ENCODE measurements at places on chromosomes 12 and 14.

GRCh38 chr14:102140750-102141145 lies 1.1 kb downstream of the WDR20 start:
- DNase-seq = no peak

DNA sequence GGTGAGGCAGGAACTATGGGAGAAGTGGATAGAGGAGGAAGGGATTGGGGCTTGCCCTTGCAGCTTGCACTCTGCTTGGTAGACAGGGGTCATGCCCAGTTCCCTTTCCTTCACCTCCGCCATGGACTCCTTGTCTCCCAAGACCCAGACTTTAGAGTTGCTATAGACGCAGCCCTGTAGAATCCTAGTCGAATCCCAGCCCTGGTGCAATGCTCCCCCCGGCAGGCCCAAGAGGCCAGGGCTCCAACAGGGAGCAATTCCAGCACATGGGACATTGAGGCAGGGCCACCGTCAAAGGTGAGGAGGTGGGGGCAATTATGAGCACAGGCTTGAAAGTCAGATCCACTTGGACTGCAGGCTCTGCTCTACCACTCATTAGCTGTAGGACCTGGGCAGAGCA lies 29.5 kb upstream of the BCDIN3D start:
- DNase-seq = no peak

DNA sequence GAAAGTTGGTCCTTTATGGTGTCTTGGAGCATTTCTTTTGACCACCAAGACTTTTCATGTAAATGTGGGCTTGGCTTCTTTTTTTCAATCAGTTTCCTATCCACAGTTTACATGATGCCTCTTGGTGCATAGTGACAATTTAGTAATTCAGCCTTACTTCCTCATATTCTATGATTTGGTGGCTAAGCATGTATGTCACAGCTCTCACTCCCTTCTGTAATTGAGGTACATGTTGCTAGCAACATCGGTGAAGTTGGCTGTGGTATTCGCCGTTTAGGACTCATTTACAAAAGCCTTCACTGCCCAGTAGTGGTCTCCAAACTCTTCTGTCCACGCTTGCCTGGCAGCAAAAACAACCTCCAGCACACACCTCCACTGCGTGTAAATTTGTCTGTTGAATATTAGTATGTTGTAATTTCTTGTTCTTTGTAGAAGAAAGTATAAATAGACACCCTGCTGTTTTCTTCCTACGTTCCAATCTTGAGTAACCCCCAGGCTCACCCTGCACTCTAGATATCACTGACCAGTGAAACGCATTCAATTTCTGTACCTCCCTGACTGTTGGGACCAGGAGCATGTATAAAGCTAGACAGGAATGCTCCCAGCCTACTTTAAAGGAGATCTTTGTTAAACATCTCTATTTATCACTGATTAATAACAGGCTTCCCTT lies 90.4 kb downstream of the PPP2R5C start:
- no peak for DNase-seq

DNA sequence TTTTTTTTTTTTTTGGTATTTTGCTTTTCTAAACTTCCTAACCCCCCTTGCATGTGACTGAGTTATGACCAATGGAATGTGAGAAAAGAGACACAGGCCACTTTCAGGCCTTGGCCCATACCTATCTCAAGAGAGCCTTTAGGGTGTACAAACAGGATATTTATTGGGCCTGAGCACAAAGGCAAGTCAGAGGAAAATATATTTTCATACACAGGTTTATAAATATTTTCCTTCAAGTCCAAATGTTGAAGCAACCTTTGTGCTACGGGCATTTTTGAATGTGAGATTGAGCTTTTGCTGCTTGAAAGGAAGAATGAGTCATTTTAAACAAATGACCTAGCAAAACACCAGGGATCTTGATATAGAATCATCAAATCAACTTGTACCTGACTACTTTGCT lies 228.6 kb upstream of the E2F7 start:
- DNase-seq = no peak

DNA sequence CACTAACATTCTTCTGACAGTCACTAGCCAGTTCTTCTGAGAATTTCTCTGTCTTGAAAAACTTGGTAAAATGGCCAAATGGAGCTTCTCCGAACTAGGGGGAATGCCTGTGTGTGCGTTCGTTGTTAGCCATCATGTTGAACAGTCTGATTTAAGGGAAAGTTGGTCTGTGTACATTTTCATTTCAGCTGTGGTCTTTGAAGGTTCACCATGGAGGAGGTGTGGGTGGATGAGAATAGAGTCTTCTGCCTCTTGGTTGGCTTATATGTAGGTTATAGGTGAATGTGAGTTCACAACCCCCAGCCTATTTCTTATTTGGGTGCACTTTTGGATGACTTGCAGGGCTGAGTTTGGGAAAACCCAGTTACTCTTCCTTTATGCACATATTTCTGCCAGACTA lies 12.9 kb downstream of the ETV6 start:
- DNase-seq = peak; percentile 19

GRCh38 chr12:114762490-114763110 lies 78.6 kb upstream of the TBX3 start:
- DNase-seq = no peak

DNA sequence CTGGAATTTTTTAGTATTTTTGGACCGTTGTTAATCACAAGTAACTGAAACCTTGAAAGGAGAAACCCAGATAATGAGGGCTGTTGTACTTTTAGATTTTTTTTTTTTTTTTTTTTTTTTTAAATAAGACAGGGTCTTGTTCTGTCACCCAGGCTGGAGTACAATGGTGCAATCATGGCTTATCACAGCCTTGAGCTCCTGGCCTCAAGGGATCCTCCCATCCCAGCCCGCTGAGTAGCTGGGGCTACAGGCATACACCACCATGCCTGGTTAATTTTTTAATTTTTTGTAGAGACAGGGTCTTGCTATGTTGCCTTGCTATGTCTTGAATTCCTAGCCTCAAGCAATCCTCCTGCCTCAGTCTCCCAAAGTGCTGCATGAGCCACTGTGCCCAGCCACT lies 211.6 kb downstream of the SYNE2 start:
- no peak for DNase-seq

DNA sequence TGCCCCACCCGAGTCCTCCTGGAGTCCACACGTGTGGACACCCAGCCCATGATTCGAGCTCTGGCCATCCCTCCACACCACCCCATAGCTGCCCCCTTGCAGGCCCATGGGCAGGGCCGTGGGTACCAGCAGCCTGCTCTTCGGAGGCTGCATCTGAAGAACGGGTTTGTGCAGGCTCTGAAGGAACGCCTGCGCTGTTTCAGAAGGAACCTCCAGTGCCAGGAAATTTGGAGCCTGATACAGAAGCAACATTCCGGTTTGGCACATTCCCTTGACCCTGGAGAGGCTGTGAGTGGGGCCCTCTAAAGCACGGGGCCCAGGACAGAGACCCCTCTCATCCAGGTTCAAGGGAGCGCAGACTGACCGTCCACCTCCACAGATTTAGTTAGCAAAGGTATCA lies 57.0 kb downstream of the ZNF664 start:
- no peak for DNase-seq

GRCh38 chr14:80428171-80428570 lies 216.9 kb upstream of the DIO2 start:
- no peak for DNase-seq

GRCh38 chr12:29562110-29562804 lies 64.8 kb upstream of the OVCH1 start:
- no peak for DNase-seq

- DNase-seq = no peak
These were observed 15.5 kb downstream of the E2F7 start for GRCh38 chr12:77049767-77050353.

DNA sequence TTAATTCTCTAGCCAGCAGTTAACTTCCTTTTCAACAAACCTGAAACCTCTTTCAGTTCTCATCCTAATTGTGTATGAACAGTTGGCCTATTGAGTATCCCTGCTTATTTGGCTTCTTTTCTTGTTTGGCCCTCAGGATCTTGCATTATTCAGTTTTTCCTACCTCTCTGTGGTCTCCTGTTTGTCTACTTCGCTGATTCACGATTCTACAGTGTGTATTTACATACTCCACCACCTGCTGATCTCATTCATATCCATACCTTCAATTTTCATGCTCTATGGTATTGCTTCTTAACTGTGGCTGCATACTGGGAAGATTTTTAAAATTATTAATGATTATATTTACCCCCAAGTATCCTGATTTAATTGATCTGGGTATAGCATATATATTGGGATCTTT lies 56.4 kb downstream of the RASSF9 start:
- DNase-seq = no peak

DNA sequence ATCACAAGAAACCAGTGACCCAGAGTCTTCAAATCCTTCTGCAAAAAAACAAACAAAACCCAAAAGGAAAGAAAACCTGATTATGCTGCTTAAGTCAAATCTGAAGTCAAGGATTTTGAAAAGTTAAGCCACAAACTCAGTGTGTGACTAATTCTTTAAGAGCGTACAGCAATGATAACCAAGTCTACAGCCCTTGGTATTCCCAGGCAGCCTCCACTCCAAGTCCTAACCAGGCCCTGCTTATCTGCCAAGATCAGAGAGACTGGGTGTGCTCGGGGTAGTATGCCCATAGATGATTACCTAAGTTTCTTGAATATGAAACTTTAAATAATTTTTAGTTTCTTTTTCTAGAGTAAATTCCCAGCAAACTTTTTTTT lies 13.1 kb downstream of the PGAM5 start:
- DNase-seq = no peak

GRCh38 chr12:41277946-41278267 lies 89.8 kb downstream of the PDZRN4 start:
- no peak for DNase-seq

DNA sequence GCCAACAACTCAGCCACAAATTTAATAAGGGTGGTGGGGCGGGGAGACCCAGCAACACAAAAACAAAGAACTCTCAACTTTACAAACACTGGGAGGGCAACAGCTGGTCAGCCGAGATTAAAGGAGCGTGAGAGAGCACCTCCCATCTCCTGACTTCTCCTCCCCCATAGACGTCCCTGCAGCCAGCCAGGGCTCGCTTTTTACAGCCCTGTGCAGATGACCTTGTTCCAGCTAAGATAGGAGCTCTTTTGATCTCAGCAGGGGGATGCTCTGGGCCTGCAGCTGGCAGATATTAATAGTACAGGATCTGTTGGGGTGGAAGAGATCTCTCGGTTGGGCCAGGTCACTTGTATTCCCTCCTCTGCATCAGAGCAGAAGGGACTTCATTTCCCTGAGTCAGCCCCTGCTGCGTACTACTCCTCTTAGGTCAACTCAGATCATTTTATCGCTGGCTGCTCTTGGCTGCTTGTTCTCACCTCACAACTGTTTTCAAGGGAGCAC lies 475.8 kb downstream of the RAD51B start:
- no peak for DNase-seq

GRCh38 chr12:43762596-43762995 lies 3.8 kb downstream of the IRAK4 start:
- DNase-seq = no peak

- DNase-seq = no peak
These were observed 26.1 kb downstream of the FGD6 start for GRCh38 chr12:95191060-95191696.

DNA sequence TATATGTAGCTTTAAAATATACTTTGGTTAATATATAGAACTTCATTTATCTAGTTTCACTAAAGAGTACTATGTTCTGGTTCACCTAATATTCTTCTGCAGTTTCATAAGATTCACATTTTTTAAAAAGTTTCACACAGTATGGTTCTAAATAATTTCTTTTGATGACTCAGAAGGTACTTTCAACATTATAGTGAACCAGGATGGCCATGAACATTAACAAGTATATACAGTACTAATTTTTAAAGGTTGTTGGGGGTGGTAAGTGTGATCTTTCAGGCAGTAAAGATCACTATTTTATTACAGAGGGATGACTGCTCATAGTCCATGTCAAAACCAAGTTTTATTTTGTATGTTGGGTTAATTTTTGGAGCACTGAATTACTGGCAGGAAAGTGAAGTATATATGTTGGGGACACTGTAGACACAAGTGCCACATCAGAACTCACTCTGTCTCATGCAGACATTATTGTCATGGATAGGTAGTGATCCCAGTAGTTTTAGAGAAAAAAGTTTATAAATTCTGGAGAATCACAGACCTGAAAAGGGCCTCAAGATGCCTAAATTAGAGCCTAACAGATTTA lies 60.0 kb downstream of the DCAF5 start:
- no peak for DNase-seq

DNA sequence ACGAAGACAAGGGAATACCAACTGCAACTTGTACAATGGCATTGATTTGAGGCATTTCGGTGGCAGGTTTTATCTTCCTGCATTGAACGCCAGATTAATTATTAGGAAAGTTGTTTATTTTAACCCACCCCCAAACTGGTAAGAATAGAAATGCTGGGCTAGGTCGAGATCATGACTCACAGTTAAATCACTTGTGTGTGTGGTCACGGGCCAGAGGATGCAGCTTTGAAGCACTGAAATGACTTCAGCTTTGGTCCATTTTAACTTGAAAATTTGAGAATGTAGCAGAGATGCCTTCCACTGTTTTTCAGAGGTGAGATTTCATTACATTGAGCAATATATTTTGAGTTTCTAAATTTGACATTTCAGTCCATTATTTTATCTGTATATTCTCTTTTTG lies 23.6 kb upstream of the KCNH3 start:
- no peak for DNase-seq

- DNase-seq = no peak
These were observed 146.3 kb downstream of the LRIG3 start for GRCh38 chr12:58773986-58774385.

- no peak for DNase-seq
These were observed 105.1 kb downstream of the PRIMA1 start for GRCh38 chr14:93683226-93683625.

DNA sequence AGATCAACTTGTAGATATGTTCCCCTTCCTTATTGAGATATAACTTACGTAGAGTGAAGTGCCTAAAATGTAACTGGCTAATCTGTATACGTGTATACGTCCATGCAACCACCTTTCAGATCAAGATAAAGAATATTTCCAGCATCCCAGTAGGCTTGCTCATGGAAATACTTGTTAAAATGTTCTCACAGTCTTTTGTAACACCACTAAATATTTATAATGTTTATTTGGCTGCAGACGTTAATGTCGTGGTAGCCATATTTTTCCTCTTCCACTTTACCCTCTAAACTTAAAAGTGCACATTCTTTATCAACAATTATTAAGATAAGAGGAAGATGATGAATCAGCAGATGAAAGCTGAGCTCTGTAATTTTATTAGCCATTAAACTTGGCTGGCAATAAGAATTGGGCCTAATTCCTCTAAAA lies 447.4 kb downstream of the AEBP2 start:
- DNase-seq = no peak

- DNase-seq = no peak
These were observed 76.0 kb upstream of the MYL2 start for GRCh38 chr12:110996415-110996814.

- no peak for DNase-seq
These were observed 3.5 kb downstream of the ZBTB25 start for GRCh38 chr14:64500088-64500487.

Measured in CD4-positive, CD25-positive, alpha-beta regulatory T cell (primary cell).